ENCODE measurements at places on chromosomes 6 and 20.

GRCh38 chr6:149336609-149336928 lies 19.1 kb downstream of the TAB2 start:
- no peak for DNase-seq

DNA sequence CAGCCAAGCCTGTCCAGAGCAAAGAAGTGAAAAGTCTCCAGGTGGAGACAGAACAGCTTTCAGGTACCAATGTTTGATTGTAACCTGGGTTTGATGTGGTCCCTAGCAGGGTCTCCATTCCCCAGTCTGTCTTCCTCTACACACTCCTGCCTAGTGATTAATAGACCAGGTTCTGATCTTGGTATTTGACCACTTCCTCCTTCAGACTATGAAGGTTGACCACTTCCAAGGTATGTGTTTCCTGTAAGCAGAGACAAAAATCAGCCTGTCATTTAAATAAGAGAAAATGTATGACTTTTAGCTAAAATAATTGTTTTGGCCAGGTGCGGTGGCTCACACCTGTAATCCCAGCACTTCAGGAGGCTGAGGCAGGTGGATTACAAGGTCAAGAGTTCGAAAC lies 41.8 kb upstream of the TOP1 start:
- DNase-seq = no peak

- DNase-seq = peak; percentile 85
Measured at GRCh38 chr20:13221673-13222318, 722 bp downstream of the ISM1 start.

DNA sequence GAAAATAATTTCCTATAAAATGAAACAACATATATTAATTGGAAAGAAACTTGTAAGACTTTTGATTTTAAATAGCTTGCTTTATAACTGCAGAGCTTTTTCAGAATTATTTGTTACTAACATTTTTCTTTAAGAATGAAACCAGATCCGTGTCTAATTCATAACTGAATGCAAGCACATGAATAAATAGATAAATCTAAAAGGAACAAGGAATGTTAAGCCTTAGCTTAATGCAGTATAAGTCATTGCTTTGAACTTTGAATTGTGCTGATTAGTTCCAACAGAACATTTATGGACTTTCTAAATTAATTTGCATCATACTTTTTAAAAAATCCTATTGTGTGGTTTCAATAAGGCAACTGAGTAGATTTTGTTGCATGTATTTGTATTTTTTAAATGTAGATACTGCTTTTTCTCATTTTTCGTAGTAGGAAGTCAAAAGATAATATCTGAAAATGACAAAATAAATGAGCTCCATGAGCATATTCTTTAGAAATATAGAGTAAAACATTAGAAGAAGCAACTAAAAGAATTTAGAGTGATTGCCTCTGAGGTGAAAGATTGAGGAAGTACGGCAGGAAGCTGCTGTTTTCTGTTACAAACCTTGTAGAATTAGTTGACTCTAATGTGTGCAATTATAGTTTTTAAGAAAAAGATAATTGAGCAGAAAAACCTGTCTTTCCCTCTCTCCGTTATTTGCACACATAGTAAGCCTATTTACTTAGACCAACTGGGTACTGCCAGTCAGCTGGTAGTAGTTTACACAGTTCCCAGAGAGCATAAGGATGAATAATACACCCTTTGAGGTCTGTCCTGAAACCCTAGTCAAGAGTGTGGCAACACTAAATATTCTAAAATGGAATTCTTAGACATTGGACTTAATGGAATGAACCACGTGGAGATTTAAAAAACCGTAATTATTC lies 32.6 kb upstream of the SLC35D3 start:
- no peak for DNase-seq

DNA sequence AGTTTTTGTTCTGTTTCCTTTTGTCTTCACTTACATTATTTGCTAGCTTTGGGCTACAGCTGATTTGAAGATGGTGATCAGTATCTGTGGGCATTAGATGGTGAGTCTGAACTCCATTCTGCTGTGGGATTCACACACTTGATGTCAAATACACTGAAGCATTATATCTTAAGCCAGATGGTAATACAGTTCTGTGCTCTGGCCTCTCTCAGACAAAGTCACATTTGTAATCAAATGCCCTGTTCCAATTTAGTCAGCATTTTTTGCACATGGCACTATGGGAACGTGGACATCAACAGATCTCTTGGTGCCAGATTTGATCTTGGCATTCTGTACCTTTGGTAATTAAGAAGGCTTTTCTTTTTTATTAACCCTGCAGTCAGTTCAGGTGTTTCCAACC lies 56.0 kb downstream of the SASH1 start:
- DNase-seq = no peak

DNA sequence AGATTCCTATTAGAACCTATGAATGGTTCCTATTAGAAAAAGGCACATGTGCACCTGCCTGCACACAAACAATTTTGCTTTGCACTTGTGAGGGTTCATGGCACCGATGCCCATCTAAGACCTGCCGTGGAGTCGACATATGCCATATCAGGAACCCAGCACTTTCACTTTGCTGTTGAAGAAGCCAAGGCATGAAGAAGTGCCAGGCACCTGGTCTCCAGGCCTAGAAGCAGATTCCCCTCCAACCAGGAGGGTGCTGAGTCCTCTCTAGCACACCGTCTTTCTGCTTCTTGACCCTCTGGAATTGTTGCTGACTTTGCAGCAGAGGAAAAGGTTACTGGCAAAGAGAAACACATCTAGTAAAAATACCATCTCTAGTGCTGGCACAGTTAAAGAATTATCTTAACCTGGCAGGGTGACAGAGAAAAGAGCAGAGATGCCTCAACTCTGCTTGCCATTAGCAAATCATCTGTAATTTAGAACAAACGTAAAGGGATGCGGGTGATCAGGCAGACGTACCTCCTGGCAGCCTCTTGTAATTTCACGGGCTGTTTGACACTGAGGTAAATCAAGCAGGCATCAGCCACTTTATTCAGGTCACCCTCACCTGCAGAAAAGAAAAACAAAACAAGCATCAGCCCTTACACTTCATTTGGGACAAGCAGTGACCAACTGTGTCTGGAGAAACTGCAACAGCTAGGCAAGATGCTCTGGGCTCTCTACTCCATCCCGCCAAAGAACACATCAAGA lies 37.2 kb downstream of the TTI1 start:
- DNase-seq = no peak

DNA sequence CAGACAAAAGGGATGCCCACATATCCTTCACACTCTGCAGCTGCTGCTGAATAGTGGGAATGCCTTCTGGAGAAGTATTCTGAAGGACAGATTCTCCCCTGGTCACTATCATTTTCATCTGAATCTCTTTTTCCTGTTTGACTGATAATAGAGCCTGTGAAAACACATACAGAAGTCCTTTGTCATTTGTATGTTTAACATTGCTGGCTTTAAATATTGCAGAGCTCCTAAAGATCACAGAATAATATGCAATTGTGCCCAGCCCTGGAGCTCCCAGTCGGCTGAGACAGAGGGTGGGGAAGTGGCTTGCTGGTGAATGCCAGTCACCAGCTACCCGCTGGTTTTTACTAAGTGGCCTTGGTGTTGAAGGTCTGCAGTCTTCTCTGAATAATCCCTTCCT lies 272.3 kb downstream of the SYNE1 start:
- no peak for DNase-seq

- peak; percentile 53 for DNase-seq
Measured at GRCh38 chr6:37547564-37548061, 47.9 kb upstream of the CCDC167 start.

DNA sequence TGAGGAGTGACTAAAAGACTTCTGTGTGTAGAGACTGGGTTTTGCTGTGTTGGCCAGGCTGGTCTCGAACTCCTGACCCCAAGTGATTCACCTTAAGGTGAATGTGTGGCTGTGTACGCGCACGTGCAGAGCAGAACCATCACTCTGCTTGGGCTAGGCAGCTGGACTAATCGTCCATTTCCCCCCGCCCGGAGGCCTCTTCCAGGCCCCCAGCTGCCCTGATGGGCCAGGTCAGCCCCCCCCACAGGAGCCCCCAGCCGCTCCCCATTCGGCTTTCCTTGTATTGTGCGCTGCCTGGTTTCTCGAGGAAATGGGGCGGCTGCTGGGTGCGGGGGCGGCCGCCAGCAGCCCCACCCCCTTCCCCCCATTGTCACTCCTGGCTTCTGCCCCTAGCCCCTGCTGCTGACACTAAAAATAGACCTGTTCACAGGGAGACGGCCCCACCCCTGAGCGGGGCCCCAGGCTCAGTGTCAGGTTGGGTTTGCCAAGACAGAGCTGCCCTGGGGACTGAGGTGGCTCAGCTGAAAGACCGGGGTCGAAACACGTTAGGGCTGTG lies 24.6 kb upstream of the CSNK2A1 start:
- DNase-seq = no peak

DNA sequence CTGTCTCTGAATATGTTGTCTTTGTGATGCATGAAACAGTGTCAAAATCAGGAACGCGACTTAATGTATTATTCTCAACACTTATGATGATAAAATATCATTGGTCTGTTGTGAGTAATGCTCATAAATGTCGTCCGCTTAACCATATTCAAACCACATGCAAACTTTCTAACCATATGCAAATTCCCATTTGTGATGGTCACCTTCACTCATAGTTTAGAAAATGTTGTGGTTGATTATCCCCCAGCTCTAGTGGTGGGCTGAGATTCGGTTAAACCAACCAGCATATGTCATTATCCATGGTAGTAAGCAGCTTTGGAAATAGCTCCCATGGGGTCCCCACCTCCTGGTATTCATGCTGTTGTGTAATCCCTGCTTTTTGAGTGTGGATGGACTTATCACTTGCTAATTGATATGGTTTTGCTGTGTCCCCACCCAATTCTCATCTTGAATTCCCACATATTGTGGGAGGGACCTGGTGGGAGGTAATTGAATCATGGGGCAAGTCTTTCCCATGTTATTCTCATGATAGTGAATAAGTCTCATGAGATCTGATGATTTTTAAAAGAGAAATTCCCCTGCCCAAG lies 360.0 kb upstream of the TSHZ2 start:
- DNase-seq = no peak

GRCh38 chr20:7189231-7189630 lies 421.7 kb downstream of the BMP2 start:
- DNase-seq = no peak

DNA sequence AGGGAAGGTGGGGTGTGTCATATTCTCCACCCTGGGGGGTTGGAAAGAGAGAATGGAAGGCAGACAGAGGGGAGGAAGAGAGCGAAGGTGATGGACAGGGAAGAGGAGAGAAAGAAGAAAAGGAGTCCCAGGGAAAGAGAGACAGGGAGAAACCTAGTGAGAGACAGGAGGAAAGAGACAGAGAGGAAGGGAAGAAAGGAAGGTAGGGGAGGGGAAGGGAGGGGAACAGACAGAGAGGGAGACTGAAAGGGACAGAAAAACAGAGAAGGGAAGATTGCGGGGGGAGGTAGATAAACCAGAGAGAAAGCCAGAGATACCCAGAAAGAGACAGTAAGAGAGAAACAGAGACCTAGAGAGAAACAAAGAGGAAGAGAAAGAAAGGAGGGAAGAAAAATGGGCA lies 88.4 kb downstream of the CDH22 start:
- DNase-seq = no peak

- peak; percentile 51 for DNase-seq
Measured at GRCh38 chr6:6556738-6557503, 31.6 kb upstream of the LY86 start.

- DNase-seq = peak; percentile 85
Measured at GRCh38 chr20:57350081-57350710, 859 bp upstream of the RAE1 start.

- no peak for DNase-seq
Measured at GRCh38 chr6:164130151-164130550, 715.6 kb downstream of the QKI start.

DNA sequence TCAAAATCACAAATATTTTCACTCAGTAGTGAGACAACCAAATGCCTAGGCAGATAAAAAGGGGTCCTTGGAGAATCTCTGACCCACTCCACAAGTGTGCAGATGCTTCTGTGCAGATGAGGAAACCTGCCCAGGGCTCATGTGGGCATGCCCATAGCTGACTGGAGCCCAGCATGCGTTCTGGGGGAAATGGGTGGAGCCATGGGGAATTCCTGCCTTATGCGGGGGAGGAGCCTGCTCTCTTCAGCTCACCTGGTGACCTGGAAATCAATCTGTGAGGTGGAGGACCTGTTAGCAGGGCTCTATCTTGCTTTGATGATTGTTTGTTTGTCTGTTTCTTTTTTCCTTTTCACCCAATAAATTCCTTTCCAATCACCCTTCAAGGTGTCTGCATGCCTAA lies 23.4 kb upstream of the PLN start:
- DNase-seq = no peak

DNA sequence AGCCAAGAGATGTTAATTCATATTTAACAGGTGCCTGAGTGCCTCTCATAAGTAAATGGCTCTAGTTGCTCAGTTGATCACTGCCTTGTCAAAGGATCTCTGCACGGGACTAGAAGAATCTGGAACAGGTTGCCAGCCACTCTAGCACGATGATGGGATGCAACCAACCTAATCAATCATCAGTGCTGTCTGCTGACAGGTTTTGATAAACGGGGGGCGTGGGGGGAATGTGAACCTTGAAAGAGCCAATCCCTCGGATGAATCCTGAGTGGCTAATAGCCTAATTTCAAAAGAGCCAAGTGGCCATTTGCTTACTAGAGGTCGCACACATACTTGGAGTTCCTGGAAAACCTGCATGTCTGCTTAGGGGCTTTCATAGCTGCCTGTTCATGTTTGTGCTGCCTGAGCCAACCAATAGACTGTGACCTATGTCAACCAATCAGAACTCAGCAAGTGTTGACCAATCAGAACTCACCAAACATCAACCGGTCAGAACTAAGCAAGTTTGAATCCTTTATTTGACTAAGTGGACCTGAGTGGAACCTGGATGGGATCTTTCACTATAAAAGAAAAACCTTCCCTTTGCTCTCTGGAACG lies 43.5 kb upstream of the ECI2 start:
- DNase-seq = no peak

GRCh38 chr6:108163644-108164542 lies 1.9 kb upstream of the NR2E1 start:
- DNase-seq = peak; percentile 10

DNA sequence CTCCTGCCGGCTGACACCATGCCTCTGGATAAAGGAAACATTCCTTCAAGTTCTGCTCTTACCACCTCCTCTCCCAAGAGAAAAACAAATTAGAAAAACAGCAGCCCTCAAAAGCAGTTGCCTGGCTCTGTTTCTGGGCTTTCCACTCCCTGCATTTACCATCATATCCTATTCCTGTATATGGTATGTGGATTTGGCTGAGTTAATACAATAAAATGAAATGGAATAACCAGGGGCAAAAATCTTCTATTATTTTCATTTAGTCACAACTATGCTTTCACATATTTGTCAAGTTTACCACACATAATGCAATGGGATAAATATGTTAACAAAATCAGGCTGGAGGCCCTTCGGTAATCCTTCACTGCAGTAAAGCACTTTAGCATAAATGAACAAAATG lies 34.3 kb downstream of the COL12A1 start:
- peak; percentile 41 for DNase-seq

DNA sequence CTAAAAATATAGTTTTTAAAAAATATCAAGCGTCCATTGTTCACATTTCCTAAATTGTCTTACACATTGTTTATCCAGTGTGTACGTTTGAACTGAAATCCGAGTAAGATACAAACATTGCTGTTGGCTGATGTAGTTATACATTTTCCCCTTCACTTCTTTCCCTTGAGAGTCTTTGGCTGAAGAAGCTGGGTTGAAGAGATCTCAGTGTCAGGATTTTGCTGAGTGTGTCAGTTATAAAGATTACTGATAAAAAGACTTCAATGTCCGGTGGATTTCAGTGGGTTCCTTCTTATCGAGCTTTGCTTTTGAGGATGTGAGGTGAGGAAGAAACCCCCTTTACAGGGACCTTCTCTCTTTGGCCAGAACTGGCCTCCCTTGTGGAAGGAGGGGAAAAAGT lies 20.5 kb downstream of the RFPL4B start:
- DNase-seq = no peak

Data from GM23248 (cell line).